Stimulated activated CD4-positive, alpha-beta T cell treated with anti-CD3 and anti-CD28 coated beads, Interleukin-1b, Interleukin-23, amount 100 ng/mL, for 1 hour (primary cell): ENCODE measurements at places on chromosomes 6 and 20.

DNA sequence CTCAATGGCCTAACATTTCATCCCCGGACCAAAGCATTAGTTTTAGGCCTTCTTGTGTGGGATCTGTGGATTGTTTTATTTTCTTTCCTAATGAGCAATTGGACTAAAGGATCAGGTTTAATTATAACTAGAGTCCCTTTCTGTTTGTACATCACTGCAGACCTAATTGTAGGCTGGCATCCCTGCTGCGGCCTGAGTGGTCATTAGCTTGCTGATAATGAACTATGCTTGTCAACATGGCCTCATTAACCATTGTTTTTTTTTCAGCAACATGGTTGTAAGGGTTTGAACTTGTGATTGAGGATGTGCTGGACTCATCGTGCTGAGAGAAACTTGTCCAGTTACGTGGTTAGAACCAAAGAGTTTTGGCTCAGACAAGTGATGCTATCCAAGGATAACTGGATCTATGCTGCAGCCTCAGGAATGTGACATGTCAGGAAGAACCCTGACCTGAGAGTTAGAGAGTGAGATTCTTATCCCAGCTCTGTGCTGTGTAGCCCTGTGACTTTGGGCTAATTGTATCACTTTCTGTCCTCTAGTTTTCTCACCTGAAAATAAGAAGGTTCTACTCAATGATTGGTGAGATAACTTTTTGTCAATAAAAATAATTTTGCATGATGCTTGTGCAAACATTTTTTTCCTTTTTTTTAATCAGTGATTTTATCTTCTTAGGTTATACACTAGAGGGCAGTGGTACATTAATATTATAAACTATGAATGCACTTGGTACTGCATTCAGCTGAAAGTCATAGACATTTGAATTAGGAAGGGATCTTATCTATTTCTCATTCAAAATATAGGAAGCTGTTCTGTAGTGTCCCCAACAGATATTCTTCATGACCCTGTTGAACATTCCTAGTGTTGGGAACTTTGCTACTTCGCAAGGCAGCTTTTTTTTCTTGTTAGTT lies 140.9 kb downstream of the RNF144B start:
- no peak for DNase-seq

DNA sequence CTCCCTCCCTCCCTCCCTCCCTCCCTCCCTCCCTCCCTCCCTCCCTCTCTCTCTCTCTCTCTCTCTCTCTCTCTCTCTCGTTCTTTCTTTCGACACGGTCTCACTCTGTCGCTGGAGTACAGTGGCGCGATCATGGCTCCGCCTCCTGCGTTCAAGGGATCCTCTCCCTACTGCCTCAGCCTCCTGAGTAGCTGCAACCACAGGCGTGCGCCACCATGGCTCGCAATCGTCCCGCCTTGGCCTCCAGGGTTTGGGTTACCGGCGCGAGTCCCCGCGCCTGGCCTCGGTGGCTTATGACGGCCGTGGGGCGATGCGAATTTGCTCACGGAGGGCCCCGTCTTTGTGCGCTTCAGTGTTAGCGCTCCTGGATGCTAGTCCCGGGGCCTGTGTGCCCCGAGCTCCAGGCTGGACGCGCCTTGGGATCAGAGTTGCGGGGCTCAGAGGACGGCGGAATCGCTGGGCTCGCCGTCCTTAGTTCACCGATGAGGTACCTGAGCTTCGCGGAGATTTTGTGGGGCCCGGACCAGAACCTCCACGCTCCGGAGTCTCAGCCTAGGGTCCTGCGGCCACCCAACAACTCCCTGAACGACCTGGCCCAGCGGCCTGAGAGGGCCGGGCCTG lies 45.2 kb downstream of the MCUR1 start:
- no peak for DNase-seq

- no peak for DNase-seq
These were observed 86.2 kb upstream of the SNAP25 start for GRCh38 chr20:10132387-10132786.

GRCh38 chr6:7413151-7413823 lies 23.7 kb downstream of the RIOK1 start:
- no peak for DNase-seq

DNA sequence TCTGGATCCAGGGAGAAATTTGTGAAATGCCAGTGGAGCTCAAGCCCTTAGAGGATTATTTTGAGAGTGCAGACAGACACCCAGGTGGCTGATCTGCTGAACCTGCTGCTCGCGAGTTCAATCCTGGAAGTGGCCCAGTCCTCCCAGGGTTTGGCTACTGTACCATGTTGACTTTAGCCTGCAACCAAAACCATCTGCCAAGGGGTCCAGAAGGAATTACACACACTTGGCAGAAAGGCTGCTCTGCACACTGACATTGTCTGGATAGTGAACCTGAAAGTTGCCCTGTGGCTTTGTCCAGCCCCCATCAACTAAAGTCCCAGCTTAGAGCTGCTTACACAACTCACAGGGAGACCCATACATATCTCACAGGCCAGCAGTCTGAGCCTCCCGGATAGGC lies 21.6 kb upstream of the PI3 start:
- DNase-seq = no peak

DNA sequence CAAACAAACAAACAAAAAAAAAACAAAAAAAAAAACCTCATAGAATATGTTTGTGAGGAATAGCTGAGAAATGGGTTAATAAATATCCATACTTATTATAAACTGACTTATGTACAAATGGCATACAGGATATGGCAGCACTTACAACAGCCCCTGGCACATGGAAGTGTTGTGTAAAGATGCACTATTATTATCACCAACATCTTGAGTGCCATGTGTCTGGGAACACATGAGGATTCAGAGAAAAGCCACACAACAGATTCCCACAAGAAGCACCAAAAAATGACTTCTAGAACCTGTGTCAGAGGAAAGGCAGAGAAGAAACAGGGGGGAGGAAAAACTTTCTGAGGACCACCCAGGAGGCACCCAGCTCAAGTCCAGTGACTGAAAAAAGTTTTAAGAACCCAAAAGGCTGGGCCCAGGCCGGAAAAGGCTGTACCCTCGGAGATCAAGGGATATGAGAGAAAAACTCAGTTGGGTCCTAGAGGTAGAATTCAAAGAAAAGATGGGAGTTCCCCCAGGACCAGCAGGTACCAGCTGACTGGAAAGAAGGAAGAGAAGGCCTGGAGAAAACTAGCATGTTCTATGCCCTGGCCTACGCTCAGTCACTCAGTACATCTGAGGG lies 9.4 kb upstream of the TAF8 start:
- no peak for DNase-seq

DNA sequence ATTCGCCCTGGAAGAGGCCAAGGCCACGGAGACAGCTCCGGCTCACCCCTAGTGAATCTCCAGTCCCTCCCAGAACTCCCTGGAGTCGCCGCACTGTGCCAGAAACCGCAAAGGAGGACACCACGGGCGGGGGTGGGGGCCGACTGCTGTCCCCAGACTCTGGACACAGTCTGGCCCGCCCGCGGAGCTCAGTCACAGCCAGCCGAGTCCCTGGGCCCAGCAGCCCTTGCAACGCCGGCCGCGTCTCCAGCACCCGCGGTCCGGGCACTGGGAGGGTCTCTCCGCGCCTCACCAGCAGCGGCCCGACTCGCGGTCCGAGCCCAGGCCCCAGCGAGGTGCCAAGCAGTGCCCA lies 518 bp downstream of the PEX6 start:
- DNase-seq = no peak

DNA sequence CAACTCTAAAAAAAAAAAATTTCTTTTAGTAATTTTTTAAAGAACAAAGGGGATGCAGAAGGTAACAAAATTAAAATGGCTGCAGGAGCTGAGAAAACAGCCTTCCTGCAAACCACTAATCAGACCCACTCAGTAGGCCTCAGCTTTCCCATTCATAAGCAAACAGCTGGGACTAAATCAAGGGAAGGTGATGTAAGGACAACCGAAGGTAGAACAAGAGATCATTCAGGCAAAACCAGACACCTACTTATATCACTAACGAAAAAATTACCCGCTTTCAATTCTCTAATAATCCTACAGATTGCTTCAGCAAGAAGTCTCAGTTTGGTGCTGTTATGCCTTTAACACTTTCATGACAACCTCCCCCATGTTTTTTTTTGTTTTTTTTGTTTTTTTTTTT lies 124.0 kb downstream of the ZMYND8 start:
- no peak for DNase-seq

GRCh38 chr6:159257846-159258245 lies 88.6 kb downstream of the FNDC1 start:
- no peak for DNase-seq

DNA sequence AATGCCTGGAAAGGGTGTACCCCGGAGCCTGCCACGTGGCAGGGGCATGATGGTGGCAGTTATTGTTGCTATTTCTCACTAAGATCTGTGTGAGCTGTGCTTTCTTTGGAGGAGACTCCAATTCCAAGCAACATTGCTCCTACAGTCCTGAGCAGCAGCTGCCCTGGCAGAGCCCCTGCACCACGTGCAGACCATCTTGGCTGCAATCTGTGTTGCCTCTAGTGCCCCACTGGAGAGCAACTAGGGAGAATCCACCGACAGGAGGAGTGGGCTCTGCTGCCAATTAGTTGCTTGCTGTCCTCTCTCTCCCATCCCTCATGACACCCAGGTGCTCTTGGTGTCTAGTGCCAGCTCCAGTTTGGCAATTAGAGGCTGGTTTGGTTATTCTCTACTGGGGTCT lies 116.0 kb downstream of the PXDC1 start:
- DNase-seq = no peak
